ENCODE measurements at places on chromosomes 4 and X.

DNA sequence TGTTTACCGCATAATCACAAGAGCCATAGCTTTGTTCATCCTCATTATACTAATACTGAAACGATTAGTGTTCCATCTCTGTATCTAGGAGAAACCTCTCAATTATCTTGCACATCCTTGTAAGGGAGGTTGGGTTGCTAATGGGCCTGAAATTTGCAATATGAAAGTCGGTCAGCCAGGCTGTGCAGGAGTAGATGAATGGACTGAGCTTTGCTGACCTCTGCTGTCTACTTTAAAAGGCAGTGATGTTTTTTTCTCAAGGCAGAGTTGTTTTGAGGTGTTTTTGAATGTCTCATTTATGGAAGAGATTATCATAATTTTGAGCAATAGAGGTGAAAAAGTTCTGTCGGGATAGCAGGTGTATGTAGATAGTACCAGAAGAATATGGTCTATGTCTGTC, 47.9 kb upstream of the LINC00632 start:
- DNase-seq: peak; percentile 27

DNA sequence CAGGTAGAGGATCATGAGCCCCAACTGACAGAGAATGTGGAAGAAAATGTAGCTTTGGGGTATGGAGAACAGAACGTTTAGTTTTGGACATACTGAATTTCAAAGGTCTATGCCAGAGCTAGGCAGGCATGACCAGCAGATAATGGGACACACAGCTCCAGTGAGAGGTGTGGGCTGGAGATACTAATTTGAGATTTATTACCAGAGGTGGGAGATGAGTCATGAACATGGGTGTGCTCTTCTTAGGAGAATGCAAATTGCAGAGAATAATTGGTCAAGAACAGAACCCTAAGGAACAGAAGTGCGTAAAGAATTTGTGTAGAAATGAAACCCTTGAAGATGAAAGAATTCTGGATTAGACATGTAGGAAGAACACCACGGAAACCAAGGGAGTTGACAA, 125.2 kb downstream of the PACRGL start:
- no peak for DNase-seq

DNA sequence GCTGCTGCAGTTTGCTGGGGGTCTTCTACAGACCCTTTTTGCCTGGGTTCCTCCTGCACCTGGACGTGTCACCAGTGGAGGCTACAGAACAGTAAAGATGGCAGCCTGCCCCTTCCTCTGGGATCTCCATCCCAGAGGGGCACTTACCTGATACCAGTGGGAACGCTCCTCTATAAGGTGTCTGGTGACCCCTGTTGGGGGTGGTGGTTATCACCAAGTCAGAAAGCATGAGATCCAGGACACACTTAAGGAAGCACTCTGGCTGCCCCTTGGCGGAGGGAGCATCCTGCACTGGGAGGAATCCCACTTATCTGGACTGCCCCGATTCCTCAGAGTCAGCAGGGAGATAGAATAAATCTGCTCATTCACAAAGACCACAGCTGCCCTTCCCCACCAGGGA, 218.9 kb upstream of the GALNTL6 start:
- no peak for DNase-seq

DNA sequence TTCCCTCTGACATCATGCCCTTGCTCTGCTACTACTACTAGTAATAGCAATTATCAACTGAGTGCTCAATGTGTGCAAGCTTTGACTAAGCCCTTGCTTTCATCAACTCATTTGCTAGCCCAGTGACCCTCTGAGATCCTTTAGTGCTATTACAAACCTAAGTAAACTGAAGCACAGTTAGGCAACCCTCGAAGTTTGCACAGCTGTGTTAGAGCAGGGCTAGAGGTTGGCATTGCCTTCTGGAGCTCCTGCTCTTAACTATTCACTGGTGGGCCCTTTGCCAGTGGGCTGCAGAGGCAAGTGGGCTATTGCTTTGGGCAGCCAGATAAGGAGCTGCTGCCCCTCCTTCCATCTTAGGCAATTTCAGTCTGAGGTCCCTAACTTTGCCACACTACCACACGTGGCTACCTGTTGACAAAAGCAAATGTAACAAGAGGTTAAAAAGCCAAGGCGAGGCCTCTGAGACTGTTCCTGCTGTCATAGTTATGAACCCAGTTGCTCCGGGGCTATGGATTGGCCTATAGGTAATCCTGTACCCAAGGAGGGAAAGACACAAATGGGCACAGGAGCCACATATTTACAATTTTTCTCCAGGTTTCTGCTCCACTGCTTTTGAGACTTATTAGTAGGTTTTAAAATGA, 41.5 kb upstream of the ANKRD50 start:
- peak; percentile 9 for DNase-seq

- no peak for DNase-seq
Observed at GRCh38 chr4:75820197-75820596, 82.1 kb downstream of the PPEF2 start.

GRCh38 chrX:9907645-9908387, 59.3 kb upstream of the CLDN34 start:
- no peak for DNase-seq

DNA sequence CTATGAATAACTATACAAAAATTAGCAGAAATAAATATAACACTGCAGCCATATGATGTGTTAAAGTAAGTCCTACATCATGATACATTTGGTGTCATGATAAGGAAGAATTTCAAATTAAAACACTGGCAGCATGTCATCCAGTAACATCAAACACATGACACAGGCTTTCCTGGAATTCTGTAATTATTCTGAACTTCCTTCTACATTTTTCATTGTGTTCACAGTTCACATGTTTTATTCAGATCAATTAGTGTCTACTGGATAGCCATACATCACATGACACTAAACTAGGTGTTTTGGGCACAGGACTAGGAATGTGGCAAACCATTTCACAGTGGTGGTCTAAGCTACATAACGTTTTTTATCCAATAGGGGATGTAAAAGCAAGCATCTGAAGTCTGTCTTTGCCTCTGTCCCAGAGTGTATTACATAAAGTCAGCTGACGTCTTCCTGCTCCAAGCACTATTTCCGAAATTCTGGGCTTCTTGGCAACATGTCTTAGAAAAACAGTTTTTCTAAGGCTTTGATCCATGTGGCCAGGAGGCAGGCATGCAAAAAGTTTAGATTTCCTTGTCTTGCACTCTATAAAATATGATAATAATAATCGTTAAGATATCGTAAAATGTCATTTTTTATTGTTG, 707.9 kb downstream of the CENPC start:
- no peak for DNase-seq

- peak; percentile 83 for DNase-seq
Observed at GRCh38 chrX:7146703-7147412, 654 bp upstream of the STS start.

GRCh38 chr4:189656641-189657040, 284.0 kb upstream of the FRG1 start:
- DNase-seq: no peak

DNA sequence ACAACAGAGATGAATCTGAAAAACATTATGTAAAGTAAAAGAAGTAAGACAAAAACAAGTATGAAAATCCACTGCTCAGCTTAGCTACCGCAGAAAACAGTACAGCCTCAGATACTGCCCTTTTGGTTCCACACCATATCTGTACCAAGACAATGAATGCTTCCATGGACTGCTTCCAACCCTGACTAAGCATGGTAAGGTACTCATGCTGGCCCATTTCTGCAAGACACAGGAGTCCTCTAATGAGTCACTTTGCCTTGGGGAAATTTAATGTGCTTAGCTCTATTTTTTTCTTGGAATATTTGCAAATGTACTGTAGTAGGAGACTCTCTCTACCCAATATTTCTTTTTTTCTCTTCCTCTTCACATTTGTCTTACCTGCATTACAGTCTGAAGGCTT, 931.7 kb upstream of the HS3ST1 start:
- no peak for DNase-seq

GRCh38 chr4:20178902-20179576, 72.7 kb upstream of the SLIT2 start:
- DNase-seq: no peak

GRCh38 chr4:141240259-141240658, 19.6 kb downstream of the ZNF330 start:
- DNase-seq: no peak

DNA sequence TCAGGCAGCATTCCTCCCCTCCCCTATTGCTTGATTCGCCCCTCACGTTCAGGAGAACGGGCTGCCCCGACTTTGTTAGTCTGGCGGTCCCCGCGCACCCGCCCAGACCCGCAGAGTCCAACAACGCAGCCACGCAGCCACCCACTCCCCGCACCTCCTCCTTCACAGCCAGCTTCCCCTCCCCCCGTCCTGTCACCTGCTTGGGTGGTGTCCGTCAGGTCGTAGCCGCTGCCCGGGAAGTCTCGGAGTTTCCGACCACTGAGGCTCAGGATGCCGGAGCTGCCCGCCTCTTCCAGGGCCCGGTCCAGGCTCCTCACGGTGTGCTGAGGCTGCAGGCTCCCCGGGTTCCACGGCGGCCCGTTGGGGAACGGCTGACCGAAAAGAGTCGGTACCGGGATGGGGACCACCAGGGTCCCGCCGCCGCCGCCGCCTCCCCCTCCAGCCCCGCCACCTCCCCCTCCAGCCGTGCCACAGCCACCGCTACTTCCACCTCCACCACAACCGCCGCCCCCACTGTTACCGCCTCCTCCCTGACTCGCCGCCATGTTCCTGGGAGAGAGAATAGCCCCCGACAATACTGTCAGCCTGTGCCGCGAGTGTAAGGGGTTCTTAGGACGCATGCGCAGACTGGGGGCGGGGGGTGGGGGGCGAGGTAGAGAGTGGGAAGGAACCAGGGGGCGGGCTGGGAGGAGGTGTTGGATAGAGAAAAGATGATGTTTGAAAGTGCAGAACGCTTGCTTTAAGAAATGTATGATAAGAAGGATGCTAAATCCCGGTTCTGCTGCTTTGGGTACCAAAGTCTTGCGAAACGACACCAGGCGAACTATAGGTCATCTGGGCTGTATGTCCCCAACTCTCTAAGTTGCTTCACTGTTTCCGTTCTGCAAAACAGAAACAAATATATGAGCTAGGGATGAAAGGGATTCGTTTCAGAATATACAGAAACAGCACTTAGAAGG, at the start of gene LRCH2:
TSS of gene LRCH2 (minus strand) at position 600 of the 959 bp plus-strand sequence. CDS start at position 545, 55 bp downstream.
- no peak for DNase-seq

DNA sequence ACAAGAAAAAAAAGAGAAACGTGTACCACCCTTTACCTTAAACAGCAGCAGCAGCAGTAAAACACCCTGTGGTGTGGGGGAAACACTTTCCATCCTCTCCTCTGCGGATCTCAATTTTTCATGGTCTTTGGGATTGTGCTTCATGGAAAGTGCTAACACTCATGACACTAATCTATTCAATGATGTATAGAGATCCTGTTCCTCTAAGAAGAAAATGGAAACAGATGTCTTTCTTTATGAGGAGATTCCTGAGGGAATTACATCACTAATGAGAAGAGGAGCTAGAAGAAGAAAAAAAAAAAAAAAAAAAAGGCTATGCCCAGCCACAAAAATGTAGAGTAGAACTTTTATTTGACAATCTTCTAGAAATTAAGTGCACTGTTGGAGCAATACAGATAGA, 62.9 kb upstream of the NDST3 start:
- no peak for DNase-seq

- no peak for DNase-seq
Observed at GRCh38 chr4:161197912-161198311, 965.9 kb downstream of the FSTL5 start.

DNA sequence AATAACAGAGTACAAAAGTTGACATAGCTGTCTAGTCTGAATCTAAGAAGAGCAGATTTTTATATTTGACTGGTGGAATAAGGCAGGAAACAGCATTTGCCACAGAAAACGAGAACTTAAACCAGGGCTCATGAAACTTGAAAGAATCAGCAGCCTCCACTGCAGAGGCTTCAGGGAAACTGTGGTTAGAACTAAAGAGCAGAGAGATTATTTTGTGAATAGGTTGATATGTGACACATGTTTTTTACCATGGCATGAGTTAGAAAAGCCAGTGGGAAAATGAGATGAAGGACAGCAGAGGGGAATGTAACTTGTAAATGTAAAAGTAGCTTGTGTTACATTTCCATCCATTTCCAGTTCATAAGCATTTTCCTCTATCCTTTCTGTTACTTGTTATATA, 63.7 kb upstream of the CAMK2D start:
- DNase-seq: no peak

DNA sequence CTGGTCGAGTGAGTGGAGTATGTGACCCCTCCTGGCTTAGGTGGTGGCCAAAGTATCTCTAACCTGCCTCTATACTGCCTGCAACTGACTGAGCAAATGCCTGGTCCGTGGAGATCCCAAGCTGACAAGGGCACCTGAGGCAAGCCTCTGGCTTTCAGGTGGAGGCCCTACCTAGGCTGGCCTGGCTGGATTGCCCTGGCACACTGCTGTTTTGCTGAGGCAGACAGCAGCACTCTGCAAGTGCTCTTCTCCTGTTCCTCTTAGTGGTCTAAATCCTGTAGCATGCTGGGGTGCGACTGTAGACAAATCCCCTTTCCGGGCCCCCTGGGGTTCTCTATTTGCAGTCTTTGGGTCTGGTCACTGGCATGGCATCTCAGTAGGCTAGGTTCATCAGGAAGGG, 44.8 kb downstream of the PNMA5 start:
- no peak for DNase-seq

GRCh38 chr4:163967710-163968109, 473.2 kb downstream of the TMA16 start:
- DNase-seq: no peak

DNA sequence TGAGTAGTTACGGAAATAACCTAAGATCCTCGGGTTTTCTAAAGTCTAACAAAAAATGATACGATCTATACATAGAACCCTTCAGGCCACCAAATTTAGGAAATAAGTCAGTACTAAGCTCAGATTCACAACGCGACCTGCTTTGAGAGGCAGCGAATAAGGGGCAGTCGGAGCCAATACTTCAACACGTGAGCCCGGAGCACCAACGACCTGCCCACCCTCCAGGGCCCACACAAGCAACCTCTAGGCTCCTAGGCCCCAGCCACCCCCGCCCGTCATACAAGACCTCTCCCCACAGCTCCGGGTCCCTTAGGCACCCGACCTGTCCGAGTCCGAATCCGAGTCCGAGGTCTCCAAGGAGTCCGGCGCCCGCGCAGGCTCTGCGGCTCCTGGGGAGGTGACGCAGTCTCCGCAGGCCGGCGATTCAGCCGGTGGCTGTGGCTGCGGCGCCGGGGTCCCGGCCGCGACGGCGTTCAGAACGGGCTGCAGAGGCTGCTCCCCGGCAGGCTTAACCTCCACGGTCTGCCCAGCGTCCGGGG, 580 bp downstream of the NAF1 start:
- DNase-seq: no peak

DNA sequence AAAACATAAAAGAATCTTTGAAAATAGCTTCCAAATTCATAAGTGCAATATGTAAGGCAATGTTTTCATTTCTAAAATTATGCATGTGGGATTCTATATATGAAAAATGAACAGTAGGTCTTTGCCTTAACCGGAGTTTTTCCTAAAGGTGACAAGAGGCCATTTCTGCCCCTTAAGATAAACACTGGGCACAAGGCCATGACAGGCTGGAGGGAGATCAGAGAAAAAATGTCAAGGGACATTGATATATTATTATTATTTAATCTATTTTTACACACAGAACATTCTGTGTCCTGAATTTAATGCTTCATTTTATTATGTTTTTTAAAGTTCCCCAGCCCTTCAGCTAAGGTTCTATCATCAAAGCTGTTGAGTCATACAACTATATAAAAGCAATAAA, 118.8 kb downstream of the CHM start:
- DNase-seq: no peak

GRCh38 chrX:13938051-13938828, 91.5 kb downstream of the GEMIN8 start:
- peak; percentile 8 for DNase-seq
